ENCODE measurements at places on chromosomes 16 and 17.

DNA sequence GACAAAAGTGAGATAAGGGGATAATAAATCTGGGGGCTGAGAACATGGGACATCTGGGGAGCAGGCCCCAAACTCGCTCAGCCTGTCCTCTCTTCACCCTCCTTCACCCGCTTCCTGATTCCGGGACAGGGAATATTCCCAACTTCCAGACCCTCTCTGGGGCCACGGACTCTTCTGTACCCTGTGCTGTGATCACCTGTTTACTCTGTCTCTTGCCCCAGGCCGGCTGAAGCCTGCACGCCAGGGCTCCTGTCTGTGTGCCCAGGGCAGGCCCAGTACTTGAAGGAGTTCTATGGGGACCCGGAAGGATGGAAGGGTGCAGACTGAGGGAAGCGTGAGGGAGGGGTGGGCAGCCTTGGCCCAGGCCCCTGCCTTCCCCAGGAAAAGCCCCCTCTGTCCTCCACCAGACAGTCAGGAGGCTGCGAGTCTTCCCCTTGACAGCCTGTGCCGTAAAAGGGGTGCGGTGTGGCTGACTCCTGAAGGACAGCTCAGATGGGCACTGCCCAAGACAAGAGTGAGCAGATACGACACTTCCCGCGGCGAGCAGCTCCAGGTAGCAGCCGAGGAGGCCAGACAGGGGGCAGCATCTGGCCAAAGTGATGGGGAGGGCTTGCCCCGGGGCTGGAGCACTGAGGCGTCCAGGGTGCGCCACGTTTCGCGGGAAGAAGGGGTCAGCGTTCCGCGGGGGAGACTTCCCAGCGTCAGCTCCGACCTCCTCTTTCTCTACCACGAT is 1.0 kb upstream of the CCNF start:
- DNase-seq = no peak

DNA sequence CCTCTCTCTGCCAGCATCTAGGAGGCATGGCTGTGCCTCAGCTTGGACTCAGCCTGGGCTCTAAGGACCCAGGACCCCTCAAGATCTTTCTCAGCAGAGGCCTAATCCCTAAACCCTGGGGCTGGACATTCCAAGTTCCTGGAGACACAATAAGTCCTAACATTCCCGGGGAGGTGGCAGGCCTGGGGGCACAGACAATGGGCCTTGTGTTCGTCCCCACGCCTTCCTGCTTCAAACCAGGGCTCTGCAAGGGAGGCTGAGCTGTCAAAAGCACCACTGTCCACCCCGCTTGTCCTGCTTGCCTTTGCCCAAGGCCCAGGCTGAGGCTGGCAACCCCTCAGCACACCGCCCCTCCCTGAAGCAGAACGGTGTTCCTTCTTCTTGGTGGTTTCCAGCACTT is 13.7 kb downstream of the SDK2 start:
- no peak for DNase-seq

GRCh38 chr17:60640503-60640902 is 37.1 kb upstream of the BCAS3 start:
- no peak for DNase-seq

- no peak for DNase-seq
These were observed 112.5 kb upstream of the SOX9 start for GRCh38 chr17:72008236-72008876.

GRCh38 chr17:47878203-47879027 is 17.6 kb upstream of the SP2 start:
- no peak for DNase-seq

DNA sequence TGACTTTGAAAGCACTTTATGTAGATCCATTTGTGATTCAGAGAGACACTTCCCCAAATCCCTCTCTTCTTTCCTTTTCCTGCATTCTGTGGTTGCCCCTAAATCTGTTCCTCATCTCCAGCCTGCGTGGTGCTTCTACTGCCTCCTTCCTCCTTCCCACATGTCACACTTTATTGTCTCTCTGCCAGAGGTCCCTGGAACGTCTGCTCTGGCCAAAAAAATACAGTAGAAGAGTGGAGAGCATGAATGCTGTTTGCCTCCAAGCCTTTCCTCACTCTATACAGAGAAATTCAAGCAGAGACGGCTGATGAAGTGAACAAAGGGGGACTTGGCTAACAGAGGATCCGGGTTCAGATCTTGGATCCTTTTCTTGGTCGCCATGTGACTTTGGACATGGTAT is 22.8 kb upstream of the IRX3 start:
- no peak for DNase-seq

DNA sequence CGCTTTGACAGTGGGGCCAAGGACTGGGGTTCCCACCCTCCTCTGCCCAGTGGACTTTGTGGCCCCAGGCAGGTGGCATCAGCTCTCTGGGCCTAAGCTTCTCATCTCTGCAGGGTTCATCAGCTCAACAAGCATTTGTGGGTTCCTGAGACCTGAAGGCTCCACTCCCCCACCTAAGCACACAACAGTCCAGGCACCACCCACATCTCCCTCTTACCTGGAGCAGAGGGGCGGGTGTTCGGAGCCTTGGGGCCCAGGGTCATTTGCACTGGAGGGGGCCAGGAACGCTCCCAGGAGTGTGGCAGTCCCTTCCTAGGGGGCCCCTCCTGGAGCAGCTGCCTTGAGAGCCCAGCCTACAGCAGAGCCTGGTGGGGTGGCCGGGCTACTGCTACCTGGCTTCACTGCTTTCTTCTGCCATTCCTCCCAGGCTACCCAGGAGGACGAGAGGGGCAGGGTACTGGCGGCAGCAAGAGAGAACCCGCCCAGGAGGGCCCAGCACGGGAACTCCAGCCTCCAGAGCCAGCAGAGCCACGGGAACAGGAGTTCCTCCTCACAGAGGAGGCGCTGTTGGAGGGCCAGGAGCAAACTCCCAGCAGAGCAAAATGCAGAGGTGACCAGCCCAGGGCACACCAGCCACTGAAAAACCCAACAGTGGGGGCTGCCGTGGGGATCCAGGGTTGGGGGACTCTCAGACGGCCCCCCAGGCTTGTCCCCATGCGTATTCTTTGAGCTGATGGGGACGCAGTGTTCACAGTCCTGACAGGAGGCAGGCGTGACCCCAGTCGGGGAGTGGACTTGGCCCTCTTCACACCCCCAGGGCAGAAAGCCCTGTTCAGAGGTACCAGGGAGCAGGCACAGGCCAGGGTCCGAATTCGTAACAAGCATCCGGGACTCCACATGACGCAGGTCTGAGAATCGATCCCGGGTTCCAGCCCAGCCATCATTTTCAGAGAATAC is 35.1 kb upstream of the SLC38A10 start:
- DNase-seq = no peak

DNA sequence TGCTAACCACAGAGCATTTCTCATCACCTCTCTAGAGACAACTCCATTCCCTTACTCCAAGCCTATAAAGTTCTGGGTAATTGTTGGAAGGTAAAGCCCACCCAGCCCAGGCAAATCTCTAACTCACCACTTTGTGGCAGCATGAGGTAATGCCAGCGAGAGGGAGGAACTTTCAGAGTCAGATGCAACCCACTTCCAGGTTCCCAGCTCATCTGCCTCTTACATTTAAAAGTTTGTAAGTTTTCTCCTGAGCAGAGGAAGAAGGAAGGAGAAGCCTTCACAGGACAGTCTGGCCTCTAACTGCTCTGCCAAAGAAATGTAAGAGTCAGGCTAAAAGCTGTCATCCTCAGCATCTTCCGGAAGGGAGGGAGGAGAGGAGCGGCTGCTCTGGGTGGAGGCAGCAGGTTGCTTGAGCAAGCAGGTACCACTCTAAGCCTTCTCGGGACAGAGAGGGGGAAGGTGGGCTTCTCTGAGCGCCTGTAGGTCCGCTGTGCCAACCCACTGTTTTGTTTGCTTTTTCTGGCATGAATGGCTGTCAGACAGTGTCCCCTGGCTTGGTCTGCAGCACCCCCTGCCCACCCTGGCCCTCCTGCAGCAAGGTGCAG is 1.0 kb downstream of the ZNF319 start:
- no peak for DNase-seq

DNA sequence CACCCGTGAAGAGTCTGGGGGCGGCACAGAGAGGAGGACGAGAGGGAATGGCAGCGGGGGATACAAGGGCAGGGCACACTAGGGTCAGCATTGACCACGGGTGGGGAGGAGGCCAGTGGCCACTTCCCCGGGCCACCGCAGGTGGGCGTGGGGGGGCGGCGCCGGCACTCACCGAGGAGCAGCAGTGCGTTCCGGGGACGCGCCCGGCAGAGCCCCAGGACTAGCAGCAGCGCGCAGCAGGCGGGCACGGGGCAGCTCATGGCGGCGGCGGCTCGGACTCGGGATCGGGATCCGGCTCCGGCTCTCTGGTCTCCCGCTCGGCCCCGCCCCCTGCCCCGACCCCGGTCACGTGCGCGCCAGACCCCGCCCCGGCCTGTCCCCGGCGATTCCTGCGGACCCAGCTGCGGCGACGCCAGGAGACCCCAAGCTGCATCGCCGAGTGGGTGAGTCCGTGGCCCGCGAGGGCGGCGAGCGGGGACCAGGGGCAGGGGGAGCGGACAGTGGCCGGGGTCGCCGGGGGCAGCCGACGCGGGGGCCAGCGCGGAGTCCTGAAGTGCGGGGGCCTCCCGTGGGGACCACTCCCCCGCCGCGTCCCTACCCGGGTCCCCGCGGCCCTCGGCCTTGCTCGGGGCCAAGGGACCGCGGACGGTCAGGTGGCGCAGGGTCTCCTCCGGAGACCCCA is at the start of the genes SGSH and SLC26A11:
SGSH (minus strand) TSS at position 280 of the 682 bp plus-strand sequence; CDS start at position 260, 20 bp downstream.
SLC26A11 (plus strand) TSS at position 374 of the 682 bp plus-strand sequence. CDS start 1,134 bp downstream, outside the sequence.
- peak; percentile 47 for DNase-seq

- no peak for DNase-seq
These were observed 2.7 kb downstream of the MAFG start for GRCh38 chr17:81924557-81925532.

DNA sequence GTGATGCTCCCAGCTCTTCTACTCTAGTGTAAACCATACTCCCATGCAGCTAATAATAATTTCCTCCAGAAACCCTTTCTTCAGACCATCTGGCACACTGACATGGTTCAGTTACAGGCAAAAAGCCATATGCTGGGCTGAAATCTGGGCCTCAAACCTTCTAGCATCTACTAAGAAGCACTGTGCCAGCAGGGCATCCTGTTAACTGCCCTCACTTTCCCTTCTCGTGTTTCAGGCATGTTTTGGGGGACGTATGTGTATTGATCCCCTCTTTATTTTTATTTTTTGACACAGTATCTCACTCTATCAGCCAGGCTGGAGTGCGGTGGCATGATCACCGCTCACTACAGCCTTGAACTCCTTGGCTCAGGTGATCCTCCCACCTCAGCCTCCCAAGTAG is 33.3 kb downstream of the STAT5A start:
- DNase-seq = no peak

DNA sequence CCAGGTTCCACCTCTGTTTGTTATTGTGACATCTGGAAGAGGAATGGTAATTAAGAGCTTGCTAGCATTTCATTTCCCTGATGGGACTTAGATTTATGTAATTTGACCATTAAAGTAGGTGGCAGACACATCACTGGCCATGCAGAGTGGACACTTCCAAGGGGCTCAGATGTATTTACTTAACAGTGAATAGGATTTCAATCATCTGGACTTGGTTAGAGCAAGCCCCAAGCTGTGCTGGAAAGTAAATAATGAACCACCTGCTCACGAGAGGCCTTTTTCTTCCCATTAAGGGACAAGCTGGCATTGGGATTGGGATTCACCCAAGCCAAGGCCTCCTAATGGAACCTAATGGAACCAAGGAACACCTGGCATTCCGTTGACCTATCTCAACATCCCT is 395.3 kb downstream of the HS3ST4 start:
- DNase-seq = peak; percentile 65

GRCh38 chr17:1031711-1032110 is 34.8 kb downstream of the TIMM22 start:
- DNase-seq = no peak

GRCh38 chr16:10946308-10946707 is 1.9 kb downstream of the CLEC16A start:
- DNase-seq = no peak

GRCh38 chr16:61763013-61763412 is 273.2 kb downstream of the CDH8 start:
- DNase-seq = no peak

GRCh38 chr16:54630284-54630967 is 300.2 kb upstream of the IRX5 start:
- DNase-seq = no peak

DNA sequence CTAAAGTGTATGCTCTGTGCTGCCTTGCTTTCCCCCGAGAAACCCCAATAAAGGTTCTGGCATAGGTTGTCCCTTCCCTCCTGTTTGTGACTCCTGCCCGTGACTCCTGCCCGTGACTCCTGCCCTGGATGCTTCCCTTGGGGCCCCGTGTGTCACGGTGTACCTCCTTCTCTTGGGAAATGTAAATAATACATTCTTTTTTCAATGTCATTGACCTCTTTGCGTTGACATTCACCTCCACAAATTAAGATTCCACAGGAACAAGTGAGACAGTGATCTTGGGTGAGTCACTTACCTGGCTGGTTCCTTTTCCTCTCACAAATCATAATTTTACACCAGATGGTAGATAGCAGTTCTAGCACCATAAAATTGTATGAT is 632 bp downstream of the CCL15 start:
- DNase-seq = no peak

- peak; percentile 40 for DNase-seq
These were observed 12.2 kb downstream of the EVPL start for GRCh38 chr17:76014925-76015261.

GRCh38 chr16:14549789-14550153 is 80.3 kb downstream of the PARN start:
- DNase-seq = no peak

- DNase-seq = no peak
These were observed 74.3 kb downstream of the SSH2 start for GRCh38 chr17:29855686-29856085.

DNA sequence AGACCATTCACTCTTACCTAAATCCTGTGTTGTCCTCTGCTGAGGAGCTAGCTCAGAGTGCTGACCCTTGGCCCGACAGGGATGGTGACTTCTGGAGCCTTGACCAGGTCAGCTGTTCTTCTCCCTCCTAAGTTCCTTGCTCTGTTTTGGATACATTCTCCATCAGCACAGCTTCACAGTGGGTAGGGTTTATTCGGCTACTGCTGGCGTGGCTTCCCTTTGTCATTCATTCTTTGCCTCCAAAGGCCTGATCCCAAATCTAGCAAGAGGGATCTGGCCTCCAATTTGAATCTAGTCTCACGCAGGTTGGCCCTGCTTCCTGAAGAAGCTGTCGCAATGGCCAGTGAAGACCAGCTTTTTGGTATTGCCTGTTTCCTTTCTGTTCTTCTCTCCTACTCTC is 116.6 kb downstream of the SHISA9 start:
- DNase-seq = no peak

DNA sequence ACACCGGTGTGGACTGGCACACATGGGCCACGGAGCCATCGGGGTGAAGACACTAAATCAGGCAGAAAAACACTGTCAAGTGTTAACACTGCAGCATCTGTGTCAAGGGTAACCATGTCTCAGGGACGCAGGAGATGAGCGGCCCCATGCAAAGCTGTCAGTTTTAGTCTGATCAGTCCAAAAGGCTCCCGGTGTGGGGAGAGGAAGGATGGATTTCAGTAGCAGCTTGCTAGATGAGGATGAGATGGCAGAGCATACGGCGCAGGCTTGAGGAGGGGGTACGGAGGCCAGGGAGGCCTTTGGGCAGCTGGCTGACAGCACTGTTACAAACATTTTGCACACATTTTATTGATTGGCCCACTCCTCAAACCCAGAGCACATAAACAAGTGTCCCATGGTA is 98.1 kb downstream of the GNAO1 start:
- DNase-seq = no peak

All from NCI-H1092 (cell line).